GM04503 (cell line): ENCODE measurements at places on chromosomes 3 and 15.

- no peak for DNase-seq
These were observed at the start of gene PPM1M for GRCh38 chr3:52245322-52246263. Gene PPM1M (plus strand): TSS chr3:52245759. CDS start chr3:52245825, 66 bp downstream.

DNA sequence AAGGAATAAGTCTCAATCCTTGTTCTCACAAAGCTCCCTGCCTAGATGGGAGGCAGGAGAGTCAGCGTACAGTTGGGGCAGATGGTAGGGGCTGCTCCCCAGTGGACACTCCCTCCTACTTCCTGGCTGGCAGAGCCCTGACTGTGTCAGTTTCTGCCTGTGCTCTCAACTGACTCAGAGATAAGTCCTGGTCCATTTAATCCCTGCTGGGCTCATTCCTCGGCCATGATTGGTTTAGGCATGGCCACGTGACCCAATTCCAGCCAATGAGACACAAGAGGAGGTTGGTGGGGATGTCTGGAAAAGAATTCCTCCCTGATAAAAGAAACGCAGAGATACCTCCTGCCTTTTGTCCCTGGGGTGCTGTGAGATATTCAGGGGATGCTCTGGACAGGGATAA, 118.1 kb upstream of the SLC6A11 start:
- no peak for DNase-seq

- no peak for DNase-seq
These were observed 11.6 kb downstream of the WWTR1 start for GRCh38 chr3:149646181-149646766.

DNA sequence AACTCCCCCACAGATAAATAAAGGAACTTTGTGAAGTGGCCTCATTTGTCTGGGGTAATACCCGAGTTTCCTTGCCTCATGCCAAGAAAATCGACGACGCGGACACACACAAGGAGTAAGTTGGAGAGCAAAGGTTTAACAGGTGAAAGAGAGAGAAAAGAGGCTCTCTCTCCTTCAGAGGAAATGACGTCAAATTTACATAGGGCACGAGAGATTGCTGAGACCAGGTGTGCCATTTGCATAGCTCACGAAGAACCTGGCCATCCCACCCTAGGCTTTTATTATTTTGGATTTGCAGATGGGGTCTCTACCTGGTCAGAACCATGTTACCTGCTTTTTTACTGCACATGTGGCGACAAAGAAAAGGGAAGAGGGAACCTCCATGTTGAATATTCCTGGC, 49.3 kb upstream of the IGF2BP2 start:
- DNase-seq, result no peak

DNA sequence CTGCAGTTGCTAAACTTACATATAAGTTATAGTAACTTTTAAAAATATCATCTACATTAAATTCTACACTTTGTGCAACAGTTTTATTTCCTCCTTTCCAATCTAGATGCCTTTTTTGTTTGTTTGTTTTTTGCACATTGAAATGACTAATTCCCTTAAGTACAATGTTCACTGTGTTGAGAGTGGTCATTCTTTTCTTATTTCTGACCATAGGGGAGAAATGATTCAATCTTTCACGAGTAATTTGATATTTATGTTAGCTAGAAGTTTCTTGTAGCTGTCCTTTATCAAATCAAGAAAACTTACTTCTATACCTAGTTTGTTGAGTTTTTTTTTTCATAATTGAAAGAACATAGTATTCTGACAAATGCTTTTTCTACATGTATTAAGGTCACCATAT, 85.0 kb upstream of the CBLB start:
- no peak for DNase-seq

GRCh38 chr3:71322154-71322553, 261.4 kb downstream of the FOXP1 start:
- no peak for DNase-seq

GRCh38 chr15:63519041-63519440, 14.6 kb downstream of the USP3 start:
- no peak for DNase-seq

- DNase-seq, result no peak
These were observed 735.6 kb downstream of the PDCD6IP start for GRCh38 chr3:34534013-34534412.

- DNase-seq, result no peak
These were observed 21.0 kb downstream of the GLCE start for GRCh38 chr15:69181424-69181823.

DNA sequence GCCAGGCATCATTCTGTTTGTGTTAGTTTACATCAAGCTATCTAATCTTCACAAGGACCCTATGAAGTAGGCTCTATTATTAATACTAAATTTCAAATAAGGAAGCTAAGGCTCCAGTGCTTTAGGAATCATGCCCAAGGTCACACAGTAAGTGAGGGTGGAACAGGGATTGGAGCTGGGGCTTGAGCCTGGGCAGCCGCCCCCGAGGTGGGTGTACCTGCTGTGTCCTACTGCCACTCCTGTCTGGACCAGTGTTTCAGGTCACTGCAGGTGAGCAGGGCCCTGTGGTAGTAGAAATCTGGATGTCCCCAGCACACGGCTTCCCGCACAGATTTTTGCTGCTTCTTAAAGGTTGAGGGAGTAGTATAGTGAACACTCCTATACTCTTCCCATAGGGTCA, 6.5 kb downstream of the KLF13 start:
- no peak for DNase-seq

- DNase-seq, result no peak
These were observed 817 bp downstream of the CLK3 start for GRCh38 chr15:74616366-74616939.

GRCh38 chr3:43913036-43913948, 222.6 kb downstream of the ABHD5 start:
- no peak for DNase-seq

GRCh38 chr3:45232521-45232920, 6.4 kb upstream of the TMEM158 start:
- no peak for DNase-seq

GRCh38 chr3:30581982-30582381, 24.4 kb upstream of the TGFBR2 start:
- DNase-seq, result no peak

DNA sequence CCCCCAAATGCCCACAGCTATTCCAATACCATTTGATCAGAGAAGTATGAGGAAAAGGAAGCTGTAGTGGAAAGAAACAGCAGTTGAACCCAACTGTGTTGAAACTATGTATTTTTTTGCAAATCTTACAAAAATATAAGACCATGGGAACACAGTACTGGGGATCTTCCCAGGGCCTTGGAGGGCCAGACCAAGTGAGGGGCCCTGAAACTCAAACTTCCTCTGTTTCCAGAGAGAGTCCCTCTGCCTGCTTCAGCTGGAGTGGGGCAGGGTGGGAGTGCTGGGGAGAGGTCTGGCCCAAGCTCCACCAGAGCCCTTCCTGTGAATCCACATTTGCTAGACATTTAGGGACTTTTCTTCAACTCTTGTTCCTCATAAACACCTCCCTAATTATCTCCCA, 263.9 kb downstream of the CHST2 start:
- no peak for DNase-seq

- no peak for DNase-seq
These were observed 66.4 kb downstream of the USP13 start for GRCh38 chr3:179719048-179719734.

DNA sequence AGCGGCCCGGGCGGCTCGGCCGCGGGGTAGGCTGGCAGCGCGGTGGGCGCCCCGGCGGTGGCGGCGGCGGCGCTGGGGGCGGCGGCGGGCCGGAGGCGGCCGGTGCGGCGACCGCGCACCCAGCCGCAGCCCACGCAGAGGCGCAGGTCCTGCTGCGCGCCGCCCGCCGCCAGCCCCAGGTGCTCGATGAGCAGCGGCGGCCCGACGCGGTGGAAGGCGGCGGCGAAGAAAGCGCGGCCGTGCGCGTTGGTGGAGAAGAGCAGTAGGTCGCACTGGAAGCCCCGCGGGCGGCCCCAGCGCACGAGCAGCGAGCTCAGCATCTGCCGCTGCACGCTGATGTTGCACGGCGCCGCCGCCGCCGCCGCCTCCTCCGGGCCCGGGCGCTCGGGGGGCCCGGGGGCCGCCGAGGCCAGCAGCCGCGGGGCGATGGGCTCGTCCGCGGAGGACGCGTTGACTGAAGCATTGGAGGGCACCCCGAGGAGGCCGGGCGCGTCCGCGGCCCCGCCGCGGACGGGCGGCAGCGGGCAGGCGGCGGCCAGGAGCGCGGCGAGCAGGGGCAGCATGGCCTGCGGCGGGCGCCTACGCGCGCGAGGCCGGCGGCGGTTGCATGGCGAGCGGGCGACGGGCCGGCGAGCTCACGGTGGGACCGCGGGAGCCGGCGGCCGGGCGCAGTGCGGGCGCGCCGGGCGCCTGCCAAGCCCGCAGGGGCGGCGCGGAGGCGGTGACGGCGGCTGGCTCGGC, 452 bp downstream of the TMEM158 start:
- no peak for DNase-seq
